ENCODE measurements at places on chromosomes 7 and 10.

- no peak for DNase-seq
Measured at GRCh38 chr7:99987846-99988245, 12.0 kb upstream of the AZGP1 start.

DNA sequence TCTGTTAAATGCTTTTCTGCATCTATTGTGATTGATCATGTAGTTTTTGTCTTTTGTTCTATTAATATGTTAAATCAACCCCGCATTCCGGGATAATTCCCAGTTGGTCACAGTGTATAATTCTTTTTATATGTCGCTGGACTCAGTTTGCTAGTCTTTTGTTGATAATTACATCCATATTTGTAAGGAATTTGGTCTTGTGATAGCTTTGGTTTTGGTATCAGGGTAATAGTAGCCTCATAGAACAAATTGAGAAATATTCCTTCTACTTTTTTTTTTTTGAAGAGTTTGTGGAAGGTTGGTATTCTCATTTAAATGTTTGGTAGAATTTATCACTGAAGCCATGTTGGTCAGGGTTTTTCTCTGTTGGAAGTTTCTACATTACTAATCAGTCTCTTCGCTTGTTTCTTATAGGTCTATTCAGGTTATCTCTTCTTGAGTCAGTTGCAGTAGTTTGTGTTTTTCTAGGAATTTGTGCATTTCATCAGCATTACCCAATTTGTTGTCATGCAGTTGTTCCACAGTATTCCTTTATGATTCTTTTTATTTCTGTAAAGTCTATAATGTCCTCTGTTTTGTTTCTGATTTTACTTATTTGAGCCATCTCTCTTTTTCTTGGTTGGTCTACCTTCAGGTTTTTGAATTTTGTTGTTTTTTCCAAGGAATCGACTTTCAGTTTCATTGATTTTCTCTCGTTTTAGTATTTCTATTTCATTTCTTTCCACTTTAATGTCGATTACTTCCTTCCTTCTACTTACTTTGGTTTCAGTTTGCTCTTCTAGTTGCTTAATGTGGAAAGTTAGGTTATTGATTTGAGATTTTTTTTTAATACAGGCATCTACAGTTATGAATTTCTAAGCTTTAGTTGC is 64.6 kb upstream of the GJD4 start:
- DNase-seq = no peak

GRCh38 chr10:69086001-69086509 is 1.8 kb upstream of the SRGN start:
- no peak for DNase-seq

DNA sequence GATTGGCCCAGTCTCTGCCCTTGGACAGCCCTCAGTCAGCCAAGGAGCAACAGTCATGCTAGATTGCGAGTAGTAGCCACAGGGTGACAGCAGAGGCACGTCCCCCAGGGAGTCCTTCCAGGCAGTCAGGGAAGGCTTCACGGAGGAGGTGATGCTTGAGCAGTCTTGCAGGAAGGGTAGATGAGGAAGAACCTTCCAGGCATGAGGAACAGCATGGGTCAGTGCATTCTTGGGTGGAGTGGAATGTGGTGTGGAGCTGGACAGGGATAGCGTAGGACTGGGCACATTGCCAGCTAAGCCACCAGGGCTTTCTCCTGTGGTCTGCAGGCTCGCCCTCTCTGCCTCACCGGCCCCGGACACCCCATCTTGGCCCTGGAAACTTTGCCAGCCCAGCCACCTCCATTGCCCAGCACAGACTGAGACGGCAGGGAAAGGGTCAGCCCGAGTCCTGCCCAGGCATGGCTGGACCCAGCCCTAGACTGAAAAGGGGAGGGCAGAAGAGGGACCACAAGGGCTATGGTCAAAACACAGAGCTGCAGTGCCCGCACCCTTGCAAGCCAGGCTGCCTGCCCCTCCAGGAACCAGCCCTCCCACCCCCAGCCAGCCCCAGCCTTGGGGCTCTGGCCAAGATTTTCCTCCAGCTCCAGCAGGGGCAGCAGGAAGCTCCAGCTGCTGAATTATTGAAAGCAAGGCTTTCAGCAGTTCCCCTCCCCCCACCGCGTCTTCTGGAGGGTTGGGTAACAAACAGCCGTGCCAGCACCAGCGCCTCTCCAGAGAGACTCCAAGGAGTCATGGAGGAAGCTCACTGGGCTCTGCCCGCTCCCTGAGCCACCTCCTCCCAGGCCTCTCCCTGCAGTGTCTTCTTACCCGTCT is 18.7 kb downstream of the SRRM3 start:
- no peak for DNase-seq

- peak; percentile 12 for DNase-seq
Measured at GRCh38 chr7:16431646-16432424, 10.5 kb upstream of the CRPPA start.

- no peak for DNase-seq
Measured at GRCh38 chr7:117837841-117838240, 35.4 kb downstream of the CTTNBP2 start.

DNA sequence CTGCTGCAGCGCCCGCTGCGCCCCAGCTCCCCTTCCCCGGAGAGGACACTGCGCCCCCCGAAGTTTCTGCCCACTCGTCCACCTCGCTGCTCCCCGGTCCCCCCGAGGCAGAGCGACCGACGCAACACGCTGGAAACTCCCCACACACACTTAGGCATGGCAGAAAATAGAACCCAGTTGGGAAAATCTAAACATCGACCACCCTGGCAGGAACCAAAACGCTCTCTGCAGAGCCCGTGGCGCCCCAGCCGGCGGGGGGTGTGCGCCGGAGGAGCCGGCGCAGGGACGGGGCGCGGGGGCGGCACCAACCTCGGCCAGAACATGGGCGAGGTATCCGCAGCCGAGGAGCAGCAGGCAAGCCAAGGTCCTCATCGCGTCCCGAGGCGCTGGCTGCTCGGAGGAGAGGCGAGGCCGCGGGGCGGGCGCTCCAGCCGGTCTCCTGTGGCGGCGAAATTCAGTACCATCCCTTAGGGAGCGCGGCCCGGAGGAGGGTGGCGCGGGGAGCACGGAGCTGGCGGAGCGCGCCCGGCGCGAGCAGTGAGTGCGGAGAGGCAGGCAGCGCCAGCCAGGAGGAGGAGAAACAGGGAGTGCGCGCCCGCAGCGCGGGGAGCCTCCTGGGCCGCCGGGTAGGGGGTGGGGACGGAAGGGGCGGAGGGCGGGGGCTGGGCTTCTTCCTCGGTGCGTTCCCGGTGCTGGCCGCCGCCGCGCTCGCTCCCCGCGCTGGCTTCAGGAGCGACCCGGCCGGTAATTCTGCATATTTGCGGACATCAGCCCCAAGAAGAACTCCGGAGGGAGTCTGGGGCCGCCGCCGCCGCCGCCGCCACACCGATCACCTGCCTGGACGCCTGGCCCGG is 789 bp downstream of the PDGFA start:
- DNase-seq = peak; percentile 12

DNA sequence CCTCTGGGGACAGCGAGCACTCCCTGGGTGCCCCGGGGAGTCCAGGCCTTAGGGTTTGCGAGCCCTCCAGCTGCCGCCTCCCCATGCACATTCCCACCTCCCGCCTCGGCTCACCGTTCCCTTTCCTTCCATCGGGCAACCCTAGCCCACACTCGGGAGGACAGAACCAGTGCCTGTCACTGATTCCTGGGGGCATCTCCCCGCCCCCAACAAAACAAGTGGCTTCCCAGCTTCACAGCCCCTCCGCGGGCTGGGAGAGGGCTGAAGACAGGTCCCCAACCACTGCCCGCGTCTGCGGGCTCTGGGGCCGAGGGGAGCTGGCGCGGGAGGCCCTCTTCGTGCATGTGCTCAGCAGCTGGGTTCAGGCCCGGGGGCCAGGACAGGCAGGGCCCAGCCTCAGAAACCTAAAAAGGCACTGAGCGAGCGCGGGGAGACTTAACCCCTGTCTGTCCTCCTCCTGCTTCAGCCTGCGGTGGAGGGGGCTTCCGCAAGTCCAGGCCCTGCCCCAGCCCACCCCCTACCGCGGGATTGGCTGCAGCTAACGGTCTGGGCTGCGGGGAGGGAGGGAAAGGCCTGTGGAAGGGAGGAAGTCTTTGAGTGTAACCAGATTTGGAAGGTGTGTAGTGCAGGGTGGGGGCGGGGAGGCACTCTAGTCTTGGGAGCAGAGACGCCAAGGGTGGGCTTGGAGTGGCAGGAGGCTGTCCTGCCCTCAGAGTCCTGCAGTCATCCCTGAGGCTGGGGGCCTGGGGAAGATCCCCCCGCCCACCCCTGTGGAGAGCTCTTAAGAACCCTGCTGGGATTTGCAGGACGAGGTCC is 1.2 kb downstream of the FLNC start:
- DNase-seq = no peak

DNA sequence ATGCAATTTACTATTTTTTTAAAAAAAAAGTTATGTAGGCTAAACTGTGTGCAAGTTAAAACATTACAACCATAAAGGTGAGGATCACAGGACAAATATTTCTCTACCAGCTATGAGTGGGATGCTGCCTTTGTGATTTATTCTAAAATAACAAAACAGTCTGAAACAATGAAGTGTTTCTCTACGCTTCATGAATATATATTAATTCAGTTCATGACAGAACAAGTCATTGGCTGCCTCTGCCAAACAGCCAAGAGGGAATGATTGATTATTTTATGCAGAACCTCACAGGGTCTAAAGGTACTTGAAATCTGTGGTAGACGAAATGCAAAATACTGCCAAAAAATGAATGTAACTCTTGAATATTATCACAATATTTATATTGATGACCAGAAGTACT is 29.0 kb upstream of the SOSTDC1 start:
- no peak for DNase-seq
